Stimulated activated CD8-positive, alpha-beta memory T cell treated with anti-CD3 and anti-CD28 coated beads, Interleukin-4, amount 100 ng/mL, for 1 hour (primary cell): ENCODE measurements at places on chromosomes 4 and X.

DNA sequence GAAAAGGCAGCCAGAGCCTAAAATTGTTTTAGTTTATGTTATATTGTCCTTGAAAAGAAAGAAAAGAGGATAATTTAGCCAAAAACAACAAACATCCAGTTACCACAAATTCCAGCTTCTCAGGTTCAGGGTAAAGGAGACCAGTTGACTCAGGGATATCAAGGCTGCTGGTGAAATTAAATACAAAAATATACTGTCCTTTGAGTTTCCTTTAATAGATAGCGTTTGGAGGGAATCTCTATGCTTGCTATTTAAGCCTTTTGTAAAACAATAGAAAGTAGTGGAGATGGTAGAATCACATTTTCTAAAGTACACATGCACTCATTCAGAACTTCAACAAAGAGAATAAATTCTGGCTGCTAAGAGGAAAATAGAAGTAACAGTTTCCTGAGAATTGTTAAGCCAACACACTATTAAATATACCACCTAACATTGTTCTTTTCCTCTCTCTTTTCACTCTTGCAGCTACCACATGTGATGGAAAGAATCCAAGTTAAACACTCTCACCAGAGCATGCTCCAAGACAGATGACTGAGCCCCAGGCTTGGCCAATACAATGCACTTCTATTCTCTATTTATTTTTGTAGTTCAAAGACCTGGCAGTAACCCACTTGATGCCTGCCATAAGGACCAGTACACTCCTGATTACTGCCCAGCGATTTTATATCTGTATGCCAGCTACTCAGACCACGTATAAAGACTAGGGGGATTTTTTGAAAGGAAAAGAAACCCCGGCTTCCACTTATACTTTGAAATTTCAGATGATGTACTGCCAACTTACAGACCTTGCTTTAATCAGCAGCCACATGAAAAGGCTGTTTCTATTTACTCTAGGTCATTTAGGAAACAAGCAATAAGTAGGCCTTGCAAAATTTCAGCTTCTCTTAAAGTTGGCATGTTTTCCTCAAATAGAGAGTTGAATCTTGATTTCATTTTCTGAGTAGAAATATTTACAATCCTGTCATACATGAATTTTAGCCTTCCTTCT, 756.9 kb downstream of the FAT4 start:
- no peak for DNase-seq

DNA sequence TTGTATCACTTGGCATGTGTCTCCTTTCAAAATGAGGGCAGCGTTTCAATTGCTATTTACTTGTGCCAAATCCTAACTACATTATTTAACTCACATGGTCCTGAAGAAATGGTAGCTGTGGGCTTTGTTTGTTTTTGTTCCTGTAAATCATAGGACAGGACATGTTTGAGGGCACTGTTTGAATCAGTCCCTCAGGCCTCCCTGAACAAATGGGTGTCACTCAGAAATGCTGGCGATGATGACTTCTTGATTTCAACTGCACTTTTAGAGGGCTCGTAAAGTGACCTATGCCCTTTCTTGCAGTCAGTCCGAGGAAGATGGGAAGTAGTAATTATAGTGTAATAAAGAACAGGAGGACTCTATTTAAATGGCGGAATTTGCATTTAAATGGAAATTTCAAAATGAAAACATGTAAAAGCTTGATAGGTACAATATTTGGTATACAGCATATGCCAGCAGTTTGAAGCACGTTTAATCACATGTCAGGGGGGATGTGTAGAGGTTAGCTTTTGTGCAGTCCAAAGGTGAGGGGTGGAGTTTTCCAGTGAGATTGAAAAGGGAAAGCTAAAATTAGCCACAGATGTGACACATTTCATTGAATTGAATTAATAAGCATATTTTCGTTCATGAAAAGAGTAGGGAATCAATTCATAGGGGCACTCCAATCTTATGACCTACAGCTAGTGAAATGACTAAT, 1958.7 kb upstream of the IGFBP7 start:
- DNase-seq = no peak

- no peak for DNase-seq
Measured at GRCh38 chr4:150874338-150875226, 140.5 kb downstream of the LRBA start.

GRCh38 chr4:7302781-7303404, 110.6 kb downstream of the SORCS2 start:
- DNase-seq = no peak

- DNase-seq = no peak
Measured at GRCh38 chrX:69297506-69297905, 132.3 kb upstream of the PJA1 start.

- DNase-seq = no peak
Measured at GRCh38 chrX:44104699-44105098, 131.5 kb upstream of the NDP start.

GRCh38 chr4:86100539-86101215, 259.2 kb downstream of the MAPK10 start:
- no peak for DNase-seq

DNA sequence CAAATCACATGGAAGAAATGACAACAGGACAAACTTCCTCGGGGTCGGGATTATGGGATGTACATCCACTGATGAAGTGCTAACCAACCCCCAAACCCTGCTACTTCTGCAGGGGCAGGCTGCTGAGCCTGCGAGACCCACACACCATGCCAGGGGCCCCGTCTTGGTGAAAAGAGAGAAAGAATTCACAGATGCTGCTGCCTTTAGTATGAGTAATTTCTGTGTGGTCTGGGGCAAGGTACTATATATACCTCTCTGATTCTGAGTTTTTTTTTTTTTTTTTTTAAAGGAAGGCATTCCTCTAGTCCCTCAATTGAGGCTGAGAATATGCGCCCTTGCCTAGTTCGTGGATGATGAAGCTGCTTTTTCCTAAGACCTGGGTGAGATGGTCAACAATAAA, 24.8 kb downstream of the PDHA1 start:
- DNase-seq = no peak

DNA sequence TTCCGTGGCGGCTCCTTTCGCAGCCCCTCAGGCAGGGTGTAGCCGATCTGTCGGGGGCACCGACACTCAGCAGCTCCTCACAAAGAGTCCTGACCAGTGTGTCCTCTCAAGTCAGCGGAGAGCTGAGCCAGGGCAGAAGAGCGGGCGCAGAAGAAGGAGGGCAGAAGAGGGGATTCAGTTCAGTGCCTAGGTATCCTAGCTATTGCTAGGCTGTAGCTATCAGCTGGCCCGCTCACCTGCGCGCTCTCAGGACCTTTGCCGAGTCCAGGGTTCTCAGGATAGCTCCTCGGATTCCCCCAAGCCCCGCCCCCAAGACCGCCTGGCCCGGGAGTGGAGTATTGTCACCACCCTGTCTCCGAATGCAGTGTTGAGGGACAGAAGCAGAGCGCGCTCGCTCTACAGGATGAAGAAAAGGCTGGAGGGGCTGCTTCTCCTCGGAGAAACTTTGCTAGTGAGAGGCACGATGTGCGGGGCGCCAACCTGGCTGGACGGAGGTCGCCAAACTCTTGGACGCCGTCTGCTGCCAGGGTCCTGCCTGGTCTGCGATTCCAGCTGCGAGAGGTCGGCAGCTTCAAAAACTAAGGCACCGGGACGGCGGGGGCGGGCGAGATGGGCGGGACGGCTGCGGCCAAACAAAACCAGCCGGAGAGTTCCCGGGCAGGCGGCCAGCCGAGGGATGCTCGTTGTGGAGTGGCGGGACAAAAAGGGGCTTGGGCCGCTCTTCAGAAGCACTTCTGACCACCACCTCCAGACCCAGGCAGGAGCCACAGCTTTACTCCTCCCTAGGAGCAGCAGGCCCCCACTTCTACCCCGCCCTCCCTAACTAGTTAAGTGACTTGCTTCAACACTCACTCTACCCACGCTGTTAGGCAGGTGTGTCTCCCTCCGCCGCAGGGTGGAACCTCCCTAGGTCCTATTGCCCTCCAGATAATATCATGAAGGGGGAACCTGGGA, at the start of gene XKRX:
TSS of gene XKRX (minus strand) at position 258 of the 954 bp plus-strand sequence. CDS start 613 bp downstream, outside the sequence.
- DNase-seq = peak; percentile 3

GRCh38 chrX:36266155-36266554, 346.6 kb downstream of the CFAP47 start:
- no peak for DNase-seq

DNA sequence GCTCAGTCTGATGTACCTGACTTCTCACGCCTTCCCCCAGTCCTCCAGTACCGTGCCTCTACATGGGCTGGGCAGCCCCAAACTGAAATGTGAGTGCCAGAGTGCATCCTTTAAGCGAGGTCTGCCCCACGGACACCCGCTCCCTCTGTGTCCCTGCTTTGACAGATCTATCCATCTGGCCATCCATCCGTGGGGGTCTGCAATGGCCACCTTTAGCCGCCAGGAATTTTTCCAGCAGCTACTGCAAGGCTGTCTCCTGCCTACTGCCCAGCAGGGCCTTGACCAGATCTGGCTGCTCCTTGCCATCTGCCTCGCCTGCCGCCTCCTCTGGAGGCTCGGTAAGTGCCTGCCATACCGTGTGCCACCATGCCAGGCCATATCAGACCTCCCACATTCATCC, 827 bp downstream of the PORCN start:
- DNase-seq = no peak

DNA sequence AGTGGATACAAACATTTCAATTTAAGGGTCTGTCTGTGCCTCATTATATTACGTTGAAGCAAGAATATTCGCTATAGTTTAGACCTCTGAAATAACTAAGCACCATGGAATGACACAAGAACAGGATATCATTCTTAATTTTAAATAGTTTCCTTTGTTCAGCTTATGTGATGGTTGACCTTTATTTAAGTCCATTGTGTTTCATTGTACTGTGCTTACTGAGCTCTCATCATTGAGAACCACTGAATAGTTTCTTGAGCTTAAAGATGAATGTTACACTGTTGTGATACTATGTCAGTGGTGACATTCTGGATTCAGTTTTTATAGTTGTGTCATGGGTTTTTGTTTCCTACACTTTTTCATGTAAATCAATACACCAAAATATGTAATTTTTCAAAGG, 239.3 kb downstream of the RPA4 start:
- DNase-seq = no peak

DNA sequence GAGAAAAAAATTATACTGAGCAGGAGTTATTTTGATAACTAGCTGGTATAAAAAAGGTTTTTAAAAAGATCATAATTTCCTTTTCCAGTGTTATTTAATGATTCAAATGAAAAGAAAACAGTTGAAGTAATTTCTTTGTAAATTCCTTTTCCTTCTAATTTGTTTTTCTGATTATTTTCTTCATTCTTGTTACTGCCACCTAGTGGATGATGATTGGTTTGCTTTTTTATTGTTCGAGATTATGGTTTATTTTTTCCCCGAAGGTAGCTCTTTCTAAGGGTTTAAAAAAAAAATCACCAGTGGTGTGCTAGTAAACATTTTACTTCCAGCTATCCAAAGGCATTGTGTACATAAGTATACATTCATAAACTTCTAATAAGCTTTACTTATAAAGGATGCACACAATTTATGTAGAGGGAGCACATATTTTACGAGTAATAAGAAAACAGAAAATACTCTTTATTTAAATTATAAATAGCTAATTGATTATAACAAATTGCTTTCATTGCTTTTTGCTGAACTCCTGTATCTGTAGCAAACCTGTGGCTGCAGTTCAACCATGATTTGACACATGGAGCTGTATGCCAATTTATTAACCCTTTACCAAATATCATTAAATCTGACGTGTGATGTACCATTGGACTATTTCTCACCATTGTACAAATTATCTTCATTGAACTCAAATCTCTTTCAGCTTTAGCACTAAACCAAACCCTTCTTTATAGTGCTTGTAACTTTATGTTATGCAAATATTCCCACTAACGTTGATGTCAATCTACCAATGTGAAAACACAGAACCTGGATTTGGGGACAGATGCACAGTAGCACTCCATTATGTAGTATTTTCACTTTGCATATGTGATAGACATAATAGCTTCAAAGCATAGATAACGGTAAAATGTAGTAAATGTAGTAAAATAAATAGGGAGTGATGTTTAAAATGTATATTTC, 97.8 kb upstream of the ANK2 start:
- no peak for DNase-seq

DNA sequence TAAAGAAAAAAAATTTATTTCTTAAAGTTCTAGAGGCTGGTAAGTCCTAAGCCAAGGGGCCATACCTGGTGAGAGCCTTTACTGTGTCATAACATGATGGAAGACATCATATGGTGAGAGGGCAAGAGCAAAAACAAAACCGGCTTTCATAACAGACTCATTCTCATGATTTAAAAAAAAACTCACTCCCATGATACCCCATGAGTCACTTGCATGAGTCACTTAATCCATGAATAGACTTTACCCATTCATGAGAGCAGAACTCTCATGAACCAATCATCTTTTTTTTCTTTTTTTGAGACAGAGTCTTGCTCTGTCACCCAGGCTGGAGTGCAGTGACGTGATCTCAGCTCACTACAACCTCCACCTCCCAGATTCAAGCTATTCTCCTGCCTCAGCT, 369.7 kb upstream of the DIAPH2 start:
- DNase-seq = no peak

DNA sequence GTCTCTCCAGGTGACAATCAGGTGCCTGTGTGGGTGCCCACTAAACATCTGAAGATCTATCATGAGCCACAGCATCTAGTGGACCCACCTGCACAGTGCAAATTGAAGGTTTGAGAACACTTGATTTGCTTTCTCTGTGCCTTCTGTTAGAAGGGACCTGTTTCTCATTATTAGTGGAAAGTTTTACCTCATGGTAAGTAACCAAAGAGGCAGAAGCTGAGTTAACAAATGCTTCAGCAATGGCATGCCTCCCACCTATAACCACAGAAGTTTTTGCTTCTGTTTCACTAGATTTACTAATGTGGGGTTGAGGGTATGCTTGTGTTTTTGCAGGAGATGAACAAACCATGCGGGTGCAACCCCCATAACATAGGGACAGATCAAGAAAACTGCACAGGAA, 297.4 kb upstream of the DKK2 start:
- no peak for DNase-seq

DNA sequence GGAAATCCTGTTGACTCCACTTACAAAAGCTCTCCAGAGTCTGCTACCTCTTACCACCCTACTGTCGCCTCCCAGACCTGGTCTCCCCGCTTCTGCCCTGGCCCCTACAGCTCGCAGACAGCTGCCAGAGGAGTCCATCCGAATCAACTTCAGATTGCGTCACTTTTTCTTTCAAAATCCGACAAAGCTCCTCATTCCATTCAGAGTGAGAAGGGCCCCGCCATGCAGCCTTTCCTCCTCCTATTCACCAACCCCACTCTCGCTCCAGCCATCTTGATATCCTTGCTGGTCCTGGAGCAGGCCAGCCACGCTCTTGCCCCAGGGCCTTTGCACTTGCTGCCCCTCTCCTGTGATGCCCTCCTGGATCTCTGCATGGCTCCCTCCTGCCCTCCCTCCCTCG, 5.2 kb upstream of the OPN1LW start:
- no peak for DNase-seq

GRCh38 chr4:102625232-102625930, 124.2 kb downstream of the NFKB1 start:
- DNase-seq = no peak

GRCh38 chr4:160127211-160127610, 1024.3 kb downstream of the RAPGEF2 start:
- no peak for DNase-seq

DNA sequence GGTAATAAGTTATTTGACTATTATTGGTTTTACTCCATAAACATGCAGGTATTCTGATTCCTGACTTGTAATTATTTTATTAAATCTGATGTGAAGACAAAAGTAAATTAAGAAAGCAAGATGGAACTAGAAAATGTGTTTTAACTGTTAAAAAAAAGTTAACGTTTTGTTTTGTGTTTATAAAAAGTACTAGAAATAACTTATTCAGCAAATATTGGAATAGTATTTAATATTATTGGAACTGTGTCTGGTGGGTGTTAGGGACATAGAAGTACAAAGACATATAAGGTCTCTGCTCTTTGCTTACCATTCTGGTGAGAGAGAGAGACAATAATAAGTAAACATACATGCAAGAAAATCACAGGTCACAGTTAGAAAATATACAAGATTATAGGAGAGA, 15.7 kb downstream of the TIFA start:
- DNase-seq = no peak
